ENCODE measurements at places on chromosomes 6 and 20. TPM values are rescaled to one million over a fixed set of nuclear protein-coding genes. Genes with fewer than 3 reads are reported as not detected.

HSPA1L gene
- 2.0 TPM for total RNA-seq

AIG1 gene
- total RNA-seq, result 20.0 TPM

SIRPA gene
- 0.09 TPM for total RNA-seq

ZNF165 gene
- total RNA-seq, result 3.5 TPM

C6orf58 gene
- total RNA-seq, result not detected

LY6G6F gene
- not detected for total RNA-seq

TUBB1 gene
- not detected for total RNA-seq

CHRNA4 gene
- not detected for total RNA-seq

SIRPB1 gene
- total RNA-seq, result 0.92 TPM

ME1 gene
- 0.49 TPM for total RNA-seq

DEFB132 gene
- total RNA-seq, result not detected

TMEM244 gene
- not detected for total RNA-seq

DNA sequence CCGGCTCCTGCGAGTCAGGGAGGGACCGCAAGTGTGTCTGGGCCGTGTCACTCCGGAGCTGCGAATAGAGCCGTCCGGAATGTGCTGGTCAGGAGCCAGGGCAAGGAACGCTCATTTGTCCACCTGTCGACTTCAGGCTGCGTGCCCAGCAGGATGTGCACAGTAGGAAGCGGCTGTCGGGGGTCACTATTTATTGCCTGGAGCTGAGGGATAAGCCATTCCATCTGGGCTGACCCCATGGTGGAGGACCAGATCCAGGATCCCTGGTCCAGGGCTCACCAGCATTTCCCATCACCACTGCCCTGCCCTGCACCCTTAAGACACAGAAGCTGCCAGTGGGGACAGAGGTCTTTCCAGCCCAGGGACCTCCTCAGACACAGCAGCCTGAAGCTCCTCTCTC, 14.7 kb downstream of the NTSR1 start:
- H3K4me3 ChIP-seq, result no peak overlapping the region
- H3K4me1 ChIP-seq, result peaks cover 11% of the 10 kb centered on the region
- H3K27ac ChIP-seq, result no peak overlapping the region
- DNase-seq, result no peak

DNA sequence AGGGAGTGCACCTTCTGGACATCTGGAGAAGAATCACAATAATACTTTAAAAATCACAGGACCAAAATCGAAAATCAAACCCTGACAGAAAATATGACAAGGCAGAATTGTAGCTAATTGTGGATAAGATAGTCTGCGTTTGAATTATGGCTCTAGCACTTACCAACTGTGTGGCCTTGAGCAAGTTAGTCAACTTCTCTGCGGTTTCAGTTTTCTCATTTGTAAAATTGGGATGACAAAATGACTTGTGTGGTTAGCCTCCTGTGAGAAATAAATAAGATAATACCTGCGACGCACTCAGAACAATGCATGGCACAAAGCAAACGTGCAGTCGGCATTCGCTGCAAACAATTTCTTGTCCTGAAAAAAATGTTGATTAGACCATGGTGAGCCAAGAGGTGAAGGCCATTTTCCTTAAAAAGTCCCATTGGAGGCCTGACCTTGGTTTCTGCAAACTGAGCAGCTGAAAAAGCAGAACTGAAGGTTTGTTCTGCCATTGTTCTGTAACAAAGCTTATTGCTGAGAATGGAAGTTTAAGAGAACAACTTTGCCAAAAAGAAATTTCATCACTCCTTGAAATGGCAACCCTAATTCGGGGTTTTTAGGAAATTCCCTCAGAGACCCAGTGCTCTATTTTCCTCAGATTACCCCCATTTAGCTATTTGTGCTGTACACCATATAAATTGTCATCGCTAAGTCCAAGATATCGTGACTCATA, 266.3 kb downstream of the ERMARD start:
- H3K4me1 ChIP-seq, result no peaks in the 10 kb centered on the region
- peaks cover 30% of the 10 kb centered on the region for H3K27me3 ChIP-seq
- no peak overlapping the region for H3K4me3 ChIP-seq

DNA sequence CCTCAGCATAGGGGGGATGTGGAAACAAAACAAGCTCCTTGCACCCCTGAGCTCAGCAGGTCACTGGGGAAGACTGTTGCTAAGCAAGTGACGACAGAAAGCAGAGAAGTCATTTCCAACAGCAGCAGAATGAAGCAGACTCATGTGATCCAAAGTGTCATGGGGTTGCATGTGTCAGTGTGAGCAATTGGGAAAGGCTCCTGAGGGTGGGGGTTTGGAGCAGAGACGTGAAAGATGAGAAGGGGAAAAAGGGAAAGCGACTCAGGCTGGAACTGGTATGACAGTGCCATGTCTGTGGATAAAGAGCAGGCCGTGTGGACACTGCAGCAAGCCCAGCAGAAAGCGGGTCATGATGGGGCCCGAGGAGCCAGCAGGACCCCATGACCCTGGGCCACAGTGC, 363.9 kb downstream of the PREX1 start:
- no peak overlapping the region for H3K27ac ChIP-seq
- H3K4me3 ChIP-seq, result no peak overlapping the region
- H3K27me3 ChIP-seq, result peaks cover 1% of the 10 kb centered on the region
- no peak for DNase-seq

DNA sequence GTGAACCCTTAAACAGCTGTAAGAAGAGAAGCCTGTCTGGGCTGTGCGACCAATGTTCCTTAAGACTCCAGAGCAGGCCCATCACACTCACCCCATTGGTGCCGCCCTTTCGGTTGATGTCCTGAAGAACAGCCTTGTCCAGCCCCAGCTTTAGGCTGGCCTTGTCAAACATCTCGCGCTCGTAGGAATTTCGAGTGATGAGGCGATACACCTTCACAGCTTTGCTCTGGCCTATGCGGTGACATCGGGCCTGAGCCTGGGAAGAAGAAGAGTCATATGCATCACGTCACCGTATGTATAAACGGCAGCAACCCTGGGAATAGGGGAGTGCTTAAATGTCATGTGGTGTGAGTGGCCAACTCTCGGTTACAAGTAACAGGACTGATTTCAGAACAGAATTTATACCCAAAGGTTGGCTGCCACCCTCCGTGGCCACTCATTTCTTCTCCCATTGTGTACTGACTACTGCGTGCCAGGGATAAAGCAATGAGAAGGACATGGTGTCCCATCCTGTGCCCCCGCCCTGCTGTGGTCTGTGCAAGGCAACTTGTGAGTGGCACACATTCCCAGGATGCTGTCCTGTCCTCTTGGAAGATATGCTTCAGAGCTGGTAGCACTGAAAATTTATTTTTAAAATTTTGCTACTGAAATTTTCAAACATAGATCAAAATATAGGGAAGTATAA, 90.7 kb upstream of the EMILIN3 start:
- H3K4me3 ChIP-seq, result no peak overlapping the region
- H3K36me3 ChIP-seq, result peaks cover 22% of the 10 kb centered on the region
- no peak overlapping the region for H3K27ac ChIP-seq
- no peaks in the 10 kb centered on the region for H3K27me3 ChIP-seq
- DNase-seq, result no peak

DNA sequence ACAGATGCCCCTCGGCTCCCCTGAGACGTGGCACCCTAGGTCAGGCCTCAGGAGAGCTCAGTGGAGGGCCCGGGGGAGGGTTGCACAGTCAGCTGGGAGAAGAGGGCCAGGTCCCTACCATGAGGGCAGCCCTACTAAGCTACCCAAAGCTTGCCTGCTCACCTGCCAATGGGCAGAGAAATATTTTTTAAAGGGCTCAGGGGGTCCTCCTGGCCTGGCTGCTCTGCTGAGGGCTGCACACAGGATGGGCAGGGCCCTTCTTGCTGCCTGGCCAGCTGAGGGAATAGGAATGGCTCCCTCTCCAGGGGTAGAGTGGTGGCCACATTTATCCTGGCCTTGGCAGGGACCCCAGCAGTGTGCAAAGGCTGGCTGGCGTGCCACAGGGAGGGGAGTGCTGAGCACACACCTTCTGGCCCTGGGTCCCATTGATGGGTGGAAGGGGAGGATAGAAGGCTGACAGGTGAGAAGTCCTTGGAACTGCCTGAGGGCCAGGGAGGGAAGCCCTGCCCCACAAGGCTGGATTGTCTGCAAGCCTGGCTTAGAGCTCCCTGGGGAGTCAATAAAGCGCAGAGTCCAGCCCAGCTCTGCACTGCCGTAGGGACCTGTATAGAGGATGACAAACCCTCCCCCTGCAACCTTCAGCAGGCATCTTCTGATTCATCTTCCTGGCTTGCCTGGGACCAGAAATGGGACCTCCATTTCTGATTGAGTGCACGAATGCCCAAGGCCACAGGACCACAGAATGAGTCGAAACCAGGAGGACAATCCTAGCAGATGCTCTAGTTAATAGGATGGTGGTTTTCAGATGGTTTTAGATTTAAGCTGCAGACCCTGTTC, 62.1 kb downstream of the NOL4L start:
- H3K27me3 ChIP-seq, result no peaks in the 10 kb centered on the region
- H3K4me3 ChIP-seq, result no peak overlapping the region
- H3K4me1 ChIP-seq, result peaks cover 66% of the 10 kb centered on the region
- peak; percentile 54 for DNase-seq

DNA sequence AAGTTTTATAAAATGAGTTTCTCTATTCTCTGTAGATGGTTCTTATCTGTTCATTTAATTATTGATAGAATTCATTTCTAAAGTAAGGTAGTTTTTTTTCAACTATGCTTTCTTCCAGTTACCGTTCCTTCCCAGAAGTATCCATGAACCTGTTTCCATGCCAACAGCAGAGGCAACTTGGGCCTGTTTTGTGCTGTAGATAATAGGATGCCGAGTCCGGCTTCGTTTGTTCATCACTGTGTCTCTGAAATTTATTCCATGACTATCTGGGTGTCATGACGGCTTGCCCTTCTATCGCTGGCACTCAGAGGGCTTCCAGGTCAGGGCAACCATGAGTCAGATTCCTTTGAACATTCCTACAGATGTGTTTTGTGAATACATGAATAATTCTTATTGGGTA, 190.4 kb downstream of the SYNDIG1 start:
- no peaks in the 10 kb centered on the region for H3K27me3 ChIP-seq
- H3K4me1 ChIP-seq, result no peaks in the 10 kb centered on the region
- H3K36me3 ChIP-seq, result no peaks in the 10 kb centered on the region

GRCh38 chr6:27768556-27768955, 143.6 kb downstream of the OR2B2 start:
- no peaks in the 10 kb centered on the region for H3K36me3 ChIP-seq
- peaks cover 9% of the 10 kb centered on the region for H3K27me3 ChIP-seq
- no peak for DNase-seq

GRCh38 chr6:113735491-113735890, 121.7 kb upstream of the MARCKS start:
- no peak overlapping the region for H3K4me3 ChIP-seq
- no peak overlapping the region for H3K27ac ChIP-seq
- H3K36me3 ChIP-seq, result no peaks in the 10 kb centered on the region
- DNase-seq, result no peak
- H3K4me1 ChIP-seq, result peaks cover 2% of the 10 kb centered on the region

- H3K27ac ChIP-seq, result no peak overlapping the region
- no peak for DNase-seq
- no peaks in the 10 kb centered on the region for H3K27me3 ChIP-seq
- H3K36me3 ChIP-seq, result no peaks in the 10 kb centered on the region
Measured at GRCh38 chr20:35106827-35107380, 14.3 kb upstream of the TRPC4AP start.

DNA sequence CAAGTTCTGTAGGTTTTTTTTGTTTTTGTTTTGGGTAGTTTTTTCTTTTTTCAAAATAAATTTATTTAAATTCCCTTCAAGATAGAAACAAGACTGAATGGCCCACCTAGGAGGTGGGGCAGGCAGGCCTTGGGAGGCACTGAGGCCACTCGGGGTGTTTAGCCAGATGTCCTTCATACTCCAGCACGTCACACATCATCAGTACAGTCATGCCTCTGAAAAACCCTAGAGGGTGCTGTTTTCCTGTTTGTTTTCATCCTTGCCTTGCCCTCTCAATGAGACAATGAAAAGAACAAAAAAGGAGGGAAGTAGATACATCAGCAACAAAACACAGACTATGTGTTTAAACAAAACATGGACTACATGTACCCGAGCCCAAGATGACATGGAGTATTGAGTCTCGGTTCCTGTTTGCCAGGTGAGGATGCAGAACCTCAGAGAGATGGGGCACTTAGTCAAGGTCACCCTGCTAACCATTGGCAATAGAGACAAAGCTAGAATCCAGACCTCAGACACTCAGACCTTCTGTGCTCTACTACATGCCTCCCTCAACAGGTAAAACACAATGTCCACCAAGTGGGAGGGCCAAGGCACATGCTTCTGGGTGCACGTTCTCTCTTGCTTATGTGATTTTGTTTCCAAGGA, 26.8 kb upstream of the CLIC5 start:
- peaks cover 1% of the 10 kb centered on the region for H3K27me3 ChIP-seq
- peak; percentile 28 for DNase-seq
- H3K4me1 ChIP-seq, result peaks cover 6% of the 10 kb centered on the region
- H3K4me3 ChIP-seq, result no peak overlapping the region
- H3K27ac ChIP-seq, result no peak overlapping the region
- no peaks in the 10 kb centered on the region for H3K36me3 ChIP-seq

DNA sequence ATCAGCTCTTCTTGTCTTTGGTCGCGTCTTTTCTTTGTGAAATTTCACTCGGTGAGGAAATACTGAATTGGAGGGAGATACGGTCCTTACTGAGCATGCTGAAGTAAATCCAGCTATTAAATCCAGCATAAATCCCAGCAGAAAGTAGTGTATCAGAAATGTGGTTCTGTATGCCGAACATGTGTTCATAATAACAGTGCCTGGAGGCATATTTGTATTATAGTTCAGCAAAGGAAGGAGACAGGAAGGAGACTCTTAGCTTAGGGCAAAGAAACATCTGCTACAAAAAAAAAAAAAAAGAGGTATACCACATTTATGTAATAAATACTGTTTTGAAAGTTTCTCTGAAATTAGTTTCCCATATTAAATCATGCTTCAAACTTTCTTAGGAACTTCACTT, 211.8 kb downstream of the PLCB4 start:
- no peak overlapping the region for H3K4me3 ChIP-seq
- H3K27me3 ChIP-seq, result no peaks in the 10 kb centered on the region
- no peak overlapping the region for H3K27ac ChIP-seq
- DNase-seq, result no peak
- no peaks in the 10 kb centered on the region for H3K36me3 ChIP-seq
